ENCODE measurements at places on chromosomes 1 and 21.

DNA sequence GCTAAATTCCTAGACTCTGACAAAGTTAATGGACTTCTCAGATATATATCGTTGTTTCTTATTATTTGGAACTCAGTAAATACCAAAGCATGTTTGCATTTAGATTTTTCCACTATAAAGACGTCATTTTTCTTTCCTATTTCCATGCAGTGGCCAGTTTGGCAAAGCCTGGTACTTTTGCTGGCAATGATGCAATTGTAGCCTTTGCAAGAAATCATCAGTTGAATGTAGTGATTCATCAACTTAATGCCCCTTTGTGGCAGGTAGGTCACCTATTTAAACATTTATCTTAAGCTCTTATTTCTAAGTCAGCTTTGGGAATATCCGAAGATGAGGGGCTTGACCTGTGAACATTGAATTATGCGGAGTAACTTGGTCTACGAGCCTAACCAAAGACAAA, 12.0 kb downstream of the OTUD3 start:
- no peak for DNase-seq

DNA sequence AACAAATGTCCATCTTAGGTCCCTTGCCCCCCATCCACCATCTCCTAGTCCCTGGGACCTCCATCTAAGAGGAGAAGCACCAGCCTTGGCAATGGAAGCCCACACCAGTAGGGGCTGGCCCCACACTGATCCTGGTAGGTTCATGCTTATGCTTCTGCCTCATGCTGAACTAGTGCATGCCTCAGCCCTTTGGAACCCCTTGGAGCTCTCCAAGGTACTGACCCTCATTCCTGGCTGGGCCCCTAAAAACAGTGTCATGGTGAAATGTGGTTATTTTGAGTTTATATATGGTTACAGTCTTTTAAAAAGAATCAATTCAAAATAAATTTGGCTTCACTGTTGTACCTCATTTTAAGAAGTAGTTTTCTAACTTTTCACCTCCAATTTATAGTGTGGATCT, 108.3 kb downstream of the HIVEP3 start:
- no peak for DNase-seq

- no peak for DNase-seq
Observed at GRCh38 chr1:169383449-169383848, 15.5 kb downstream of the BLZF1 start.

DNA sequence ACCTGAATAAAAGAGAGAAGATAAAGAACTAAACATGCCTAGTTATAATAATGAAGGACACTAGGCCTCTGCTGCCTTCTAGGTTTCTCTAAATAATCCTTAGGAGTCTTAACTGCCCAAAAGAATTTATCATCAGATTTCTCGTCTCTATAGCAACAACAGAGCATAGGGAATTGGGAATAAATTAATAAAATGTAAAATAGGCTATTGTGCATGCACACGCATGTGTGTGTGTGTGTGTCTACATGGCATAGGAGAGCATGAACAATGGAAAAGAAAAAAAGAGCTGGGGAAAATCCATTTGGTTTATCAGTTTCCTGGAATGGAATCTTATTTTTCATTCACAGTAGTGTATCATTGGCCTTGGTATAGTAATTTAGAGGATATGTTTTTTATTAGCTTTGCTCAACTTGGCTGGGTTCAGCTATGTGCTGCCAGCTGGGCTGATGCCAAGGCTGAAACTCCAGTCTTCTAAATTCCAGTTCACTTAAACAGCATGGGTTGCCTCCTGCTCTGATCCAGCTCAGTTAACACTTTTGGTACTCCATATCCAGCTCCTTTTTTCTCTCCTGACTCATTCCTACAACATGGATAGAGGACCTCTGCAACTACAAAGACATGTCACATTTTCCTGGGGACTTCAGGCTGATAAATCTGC, 80.6 kb upstream of the SLFNL1 start:
- no peak for DNase-seq

- DNase-seq: no peak
Observed at GRCh38 chr1:36651176-36651910, 168.6 kb upstream of the CSF3R start.

DNA sequence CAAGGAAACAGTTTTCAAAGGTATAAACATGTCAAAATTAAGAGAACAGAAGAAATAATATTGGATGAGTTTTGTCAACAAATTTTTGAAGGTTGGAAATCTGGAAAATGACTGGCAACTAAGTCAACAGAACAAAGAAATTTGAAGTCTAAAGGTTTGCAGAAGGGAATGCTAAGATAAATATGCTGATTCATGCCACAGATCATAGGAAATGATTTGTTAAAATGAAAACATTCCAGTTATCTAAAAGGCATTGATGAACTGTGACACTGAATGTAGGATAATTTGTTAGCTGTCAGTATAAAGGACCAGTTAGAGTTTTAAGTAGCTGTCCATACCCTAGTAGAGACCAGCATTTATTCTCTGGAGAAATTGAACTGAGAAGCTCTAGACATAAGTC, 157.9 kb upstream of the CHRM3 start:
- no peak for DNase-seq

- DNase-seq: no peak
Observed at GRCh38 chr1:234975122-234975940, 153.3 kb downstream of the TOMM20 start.

DNA sequence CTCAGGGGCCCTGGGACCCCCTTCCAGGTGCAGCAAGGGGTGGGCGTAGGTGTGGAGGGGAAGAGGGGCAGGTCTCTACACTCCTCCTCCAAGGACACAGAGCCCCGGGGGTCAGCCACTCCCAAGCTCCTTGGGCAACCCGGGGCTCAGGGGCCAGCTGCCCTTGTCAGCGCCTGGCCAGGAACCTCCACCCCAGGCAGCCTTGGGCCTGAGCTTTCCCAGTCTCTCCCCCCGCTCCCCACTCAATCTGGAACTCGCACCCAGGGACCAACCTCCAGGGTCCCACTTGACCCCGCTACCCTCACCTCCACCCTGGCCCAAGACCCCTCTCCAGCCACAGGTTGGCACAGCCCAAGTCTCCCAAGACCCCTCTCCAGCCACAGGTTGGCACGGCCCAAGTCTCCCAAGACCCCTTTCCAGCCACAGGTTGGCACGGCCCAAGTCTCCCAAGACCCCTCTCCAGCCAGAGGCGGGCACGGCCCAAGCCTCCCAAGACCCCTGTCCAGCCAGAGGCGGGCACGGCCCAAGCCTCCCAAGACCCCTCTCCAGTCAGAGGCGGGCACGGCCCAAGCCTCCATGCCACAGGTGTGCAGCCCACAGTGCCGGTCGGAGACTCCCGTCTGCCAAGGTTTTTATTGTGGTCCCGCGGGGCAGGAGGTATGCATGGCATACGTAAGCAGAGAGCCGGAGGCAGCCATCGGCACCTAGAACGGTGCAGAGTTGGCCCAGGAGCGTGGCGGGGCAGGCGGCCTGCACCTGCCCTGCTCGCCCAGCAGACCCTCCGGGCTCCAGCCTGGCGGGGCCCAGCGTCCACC, 3.0 kb downstream of the TNFRSF4 start:
- no peak for DNase-seq

- no peak for DNase-seq
Observed at GRCh38 chr1:219381396-219381795, 207.7 kb downstream of the LYPLAL1 start.

DNA sequence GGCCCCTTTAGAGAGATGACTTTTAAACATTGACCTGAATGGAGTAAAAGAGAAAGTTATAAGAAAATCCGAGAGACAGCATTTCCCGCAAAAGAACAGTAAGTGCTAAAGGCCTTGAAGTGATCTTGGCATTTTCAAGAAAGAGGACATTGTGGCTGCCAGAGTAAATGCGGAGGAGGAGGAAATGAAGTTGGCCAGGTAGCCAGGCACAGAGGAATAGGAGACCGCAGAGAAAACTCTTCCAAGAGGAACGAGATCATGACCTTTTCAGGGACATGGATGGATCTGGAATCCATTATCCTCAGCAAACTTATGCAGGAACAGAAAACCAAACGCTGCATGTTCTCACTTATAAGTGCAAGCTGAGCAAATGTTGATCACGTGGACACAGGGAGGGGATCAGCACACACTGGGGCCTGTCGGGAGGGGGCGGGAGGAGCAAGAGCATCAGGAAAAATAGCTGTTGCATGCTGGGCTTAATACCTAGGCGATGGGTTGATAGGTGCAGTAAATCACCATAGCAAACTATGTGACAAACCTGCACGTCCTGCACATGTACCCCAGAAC, 49.7 kb downstream of the EEIG2 start:
- no peak for DNase-seq

DNA sequence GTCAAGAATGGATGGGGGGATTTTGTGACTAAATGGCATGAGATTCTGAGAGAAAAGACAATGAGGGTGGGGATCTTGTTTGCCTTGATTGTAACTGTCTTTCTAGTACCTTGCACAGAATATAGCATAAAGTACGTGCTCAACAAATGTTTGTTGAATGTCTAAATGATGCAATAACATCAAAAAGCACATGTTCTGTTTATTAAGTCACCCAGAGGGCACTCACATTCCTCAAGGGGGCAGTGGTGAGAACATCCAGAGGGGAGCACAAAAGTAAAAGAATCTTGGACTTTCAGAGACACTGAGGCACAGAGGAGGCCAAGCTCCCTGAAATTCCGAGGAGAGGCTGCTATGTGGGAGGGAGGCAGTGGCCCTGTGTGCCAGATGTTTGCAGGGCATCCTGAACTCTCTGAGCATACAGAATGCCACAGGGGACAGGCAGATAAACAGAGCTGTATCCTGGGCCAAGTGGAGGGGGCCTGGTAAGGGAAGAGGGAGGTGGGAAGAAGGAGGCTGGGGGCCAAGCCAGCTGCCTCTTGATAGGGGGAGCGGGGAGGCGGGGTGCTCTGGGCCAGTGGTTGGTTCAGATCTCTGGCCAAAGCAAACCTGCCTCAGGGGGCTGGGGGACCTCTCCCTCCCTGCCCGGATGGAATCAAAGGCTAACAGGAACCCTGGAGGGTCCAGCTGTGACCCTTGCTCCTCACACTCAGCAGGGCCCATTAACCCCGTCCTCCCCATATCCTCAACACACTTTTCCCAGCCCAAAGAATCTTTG, 6.5 kb upstream of the ATP1A2 start:
- no peak for DNase-seq

GRCh38 chr1:107788206-107789202, 176.5 kb downstream of the VAV3 start:
- no peak for DNase-seq

DNA sequence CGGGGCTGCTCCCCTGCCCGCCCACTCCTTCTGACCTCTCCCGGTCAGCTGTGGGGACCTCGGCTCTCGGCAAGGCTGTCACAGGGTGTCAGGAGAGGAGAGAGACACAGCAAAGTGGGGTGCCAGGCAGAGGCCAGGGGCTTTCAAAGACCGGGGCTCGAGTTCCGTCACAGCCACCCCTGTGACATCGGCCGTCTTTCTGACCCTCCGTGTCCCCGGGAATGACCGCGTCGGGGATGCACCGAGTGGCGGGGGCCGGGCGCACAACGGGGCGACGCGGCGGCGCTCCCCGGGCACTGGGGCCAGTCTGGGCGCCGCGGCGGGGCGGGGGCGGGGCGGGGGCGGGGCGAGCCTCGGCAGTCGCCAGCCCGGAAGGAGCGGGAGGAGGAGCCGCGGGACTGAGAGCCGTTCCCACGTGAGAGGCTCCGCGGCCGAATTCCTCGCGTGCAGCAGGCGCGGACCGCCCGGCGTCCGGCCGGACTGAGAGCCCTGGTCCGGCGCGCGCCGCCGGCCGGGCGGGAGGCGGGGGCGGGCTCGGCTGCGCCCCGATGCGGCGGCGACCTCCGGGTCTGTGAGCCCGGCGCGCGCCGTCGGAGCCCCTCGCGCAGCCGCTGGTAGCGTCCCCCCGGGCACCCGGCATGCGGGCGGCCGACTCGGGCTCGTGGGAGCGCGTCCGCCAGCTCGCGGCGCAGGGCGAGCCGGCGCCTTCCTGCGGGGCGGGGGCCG, 229.7 kb upstream of the TMEM51 start:
- no peak for DNase-seq

- no peak for DNase-seq
Observed at GRCh38 chr1:21586846-21587601, 77.8 kb downstream of the ALPL start.

GRCh38 chr1:155979597-155980343, 1.4 kb upstream of the ARHGEF2 start:
- no peak for DNase-seq

- no peak for DNase-seq
Observed at GRCh38 chr1:153533689-153534201, 2.0 kb downstream of the S100A6 start.

GRCh38 chr1:2238361-2239012, 10.4 kb downstream of the SKI start:
- DNase-seq: no peak

DNA sequence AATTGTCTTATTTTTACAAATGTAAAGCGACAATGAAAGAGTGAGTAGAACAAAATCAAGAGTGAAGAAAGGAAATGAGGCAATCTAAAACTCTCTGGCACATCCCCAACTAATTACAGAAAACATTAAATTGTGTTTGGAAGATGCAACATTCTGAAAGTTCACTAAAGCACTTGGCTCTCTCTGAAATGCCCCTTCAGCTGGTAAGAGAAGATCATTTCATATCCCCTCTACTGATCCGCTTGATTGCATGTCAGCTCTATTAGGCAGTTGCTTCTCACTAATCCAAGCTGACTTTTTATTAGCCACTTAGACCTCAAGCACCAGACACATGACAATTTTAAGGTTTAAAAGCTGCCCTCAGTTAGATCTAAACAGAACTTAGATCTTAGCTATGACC, 262.8 kb upstream of the PRMT6 start:
- no peak for DNase-seq

DNA sequence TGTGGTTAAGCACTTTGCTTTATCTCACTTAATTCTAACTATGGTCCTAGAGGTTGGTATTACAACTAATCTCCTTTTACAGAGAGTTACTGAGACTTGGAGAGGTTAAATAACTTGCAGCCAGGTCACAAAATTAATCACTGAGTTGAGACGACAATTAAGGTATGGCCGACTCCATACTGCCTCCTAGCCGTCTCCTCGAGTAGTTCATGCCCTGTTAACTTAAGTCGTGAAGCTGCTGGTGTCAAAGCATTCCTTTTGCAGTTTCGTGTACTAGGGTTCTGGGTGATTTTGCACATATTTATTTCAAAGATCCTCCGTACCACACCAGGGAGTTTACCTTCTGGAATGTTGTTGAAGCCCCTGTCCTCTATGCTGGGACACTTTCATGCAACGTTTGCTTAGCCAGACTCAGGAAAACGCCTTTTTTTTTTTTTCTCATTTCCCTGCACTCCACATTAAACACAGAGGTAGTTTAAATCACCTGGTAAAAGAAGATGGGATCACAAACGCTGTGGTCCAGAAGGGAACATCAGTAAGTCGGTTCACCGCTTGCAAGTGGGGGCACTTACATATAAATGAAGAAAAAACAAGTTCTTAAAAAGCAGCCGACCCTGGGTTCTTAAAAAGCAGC, 570 bp upstream of the NEK7 start:
- DNase-seq: peak; percentile 46

DNA sequence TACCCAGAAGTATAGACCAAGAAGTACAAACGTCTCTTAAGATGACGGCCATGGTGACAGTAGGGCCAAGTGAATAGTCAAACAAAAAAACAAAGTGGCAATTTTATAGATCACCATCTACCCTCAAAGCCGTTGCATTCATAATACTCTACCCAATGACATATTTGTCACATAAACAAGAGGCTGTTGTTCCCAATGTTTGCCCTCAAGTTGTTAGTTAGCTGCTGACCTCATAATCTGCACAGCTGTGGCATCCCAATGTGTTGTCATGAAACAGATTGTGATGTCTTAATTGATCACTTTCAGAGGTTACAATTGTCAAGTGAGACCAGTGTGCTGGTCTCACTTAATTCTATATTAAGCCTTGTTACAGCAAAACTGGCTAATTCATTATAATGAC, 333.8 kb downstream of the ST6GALNAC3 start:
- DNase-seq: no peak

GRCh38 chr21:26888931-26889330, 43.7 kb upstream of the ADAMTS1 start:
- no peak for DNase-seq

GRCh38 chr1:10507111-10507879, 32.5 kb downstream of the PEX14 start:
- peak; percentile 21 for DNase-seq

All from stimulated activated CD4-positive, alpha-beta T cell treated with anti-CD3 and anti-CD28 coated beads, Interleukin-1b, Interleukin-23, amount 100 ng/mL, for 1 hour (primary cell).